ENCODE measurements at places on chromosomes 5 and 9. TPM values are rescaled to one million over a fixed set of nuclear protein-coding genes. Genes with fewer than 3 reads are reported as not detected.

Gene HMCN2
- total RNA-seq, result 0.41 TPM

Gene MARCOL
- not detected for total RNA-seq

Gene ORM1
- not detected for total RNA-seq

Gene TMC1
- 0.31 TPM for total RNA-seq

Gene MYMK
- not detected for total RNA-seq

Gene STPG3
- total RNA-seq, result not detected

Gene IFNA2
- total RNA-seq, result not detected
